ENCODE measurements at places on chromosomes 1 and 21.

DNA sequence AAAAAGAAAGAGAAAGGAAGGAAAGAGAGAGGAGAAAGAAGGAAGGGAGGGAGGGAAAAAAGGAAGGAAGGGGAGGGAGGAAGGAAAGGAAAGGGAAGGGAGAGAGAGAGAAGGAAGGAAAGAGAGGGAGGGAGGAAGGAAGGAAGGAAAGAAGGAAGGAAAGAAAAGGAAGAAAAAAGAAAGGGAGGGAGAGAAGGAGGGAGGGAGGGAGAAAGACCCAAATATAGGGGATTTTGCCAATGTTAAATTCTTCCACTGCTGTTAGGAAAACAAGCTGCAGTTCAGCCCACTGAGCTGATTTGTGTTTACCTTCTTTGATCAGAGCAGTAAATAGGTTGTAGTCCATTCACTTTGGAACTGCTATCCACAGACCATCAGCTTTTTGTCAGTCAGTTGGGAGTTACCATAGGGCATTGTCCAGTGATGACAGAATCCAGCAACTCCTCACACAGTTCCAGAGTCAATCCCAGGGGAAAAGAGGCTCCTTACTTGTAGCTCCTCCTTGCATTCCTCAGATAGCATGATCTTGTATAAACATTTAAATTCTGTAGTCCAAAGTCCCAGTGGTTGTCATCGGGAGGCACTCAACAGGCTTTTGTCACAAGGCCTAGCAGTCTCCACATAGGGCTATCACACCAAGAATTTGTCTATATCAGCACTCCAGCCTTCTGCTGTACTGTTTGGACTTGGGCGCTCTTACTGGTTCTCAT lies 13.5 kb upstream of the PPP1R8 start:
- DNase-seq: no peak

GRCh38 chr21:15729346-15729673 lies 472 bp upstream of the USP25 start:
- no peak for DNase-seq

DNA sequence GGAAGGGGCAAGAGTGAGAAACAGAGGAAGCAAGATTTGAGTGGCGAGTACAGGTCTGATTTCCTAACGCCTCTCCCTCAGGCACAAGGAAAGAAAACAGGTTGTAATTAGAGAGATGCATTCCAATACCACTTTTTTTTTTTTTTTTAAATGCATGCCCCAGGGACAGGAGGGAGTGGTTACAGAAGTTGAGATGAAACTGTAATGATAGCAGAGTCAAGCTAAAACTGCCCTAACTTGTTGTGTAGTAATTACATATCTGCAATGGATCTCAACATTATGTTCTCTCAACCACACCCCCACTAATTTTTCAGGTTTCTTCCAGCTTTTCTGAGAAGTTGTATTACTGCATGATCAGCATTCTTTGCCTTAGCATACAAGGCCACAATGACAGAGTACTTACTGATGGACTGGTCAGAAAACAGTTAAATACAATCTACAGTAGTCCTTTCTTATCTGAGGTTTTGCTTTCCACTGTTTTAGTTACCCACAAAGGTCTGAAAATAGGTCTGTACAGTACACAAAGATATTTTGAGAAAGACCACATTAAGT lies 5.5 kb downstream of the ETV3 start:
- DNase-seq: no peak

DNA sequence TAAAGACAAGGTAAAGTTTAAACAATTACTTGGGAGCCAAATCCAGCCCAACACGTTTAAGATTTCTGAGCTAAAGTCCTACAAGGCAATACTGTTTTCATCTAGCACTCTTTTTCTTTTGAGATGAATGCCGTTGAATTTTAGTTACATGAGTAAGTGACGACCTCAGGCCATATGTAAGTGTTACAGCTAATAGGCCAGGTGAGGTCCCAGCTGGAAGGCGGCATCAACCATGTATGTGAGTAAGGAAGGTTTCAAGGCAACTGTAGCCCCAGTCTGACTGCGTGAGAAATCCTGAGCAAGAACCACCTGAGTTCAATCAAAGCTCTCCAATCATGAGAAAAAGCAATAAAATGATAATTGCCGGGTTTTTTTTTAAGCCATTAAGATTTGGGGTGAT lies 41.5 kb upstream of the EGLN1 start:
- no peak for DNase-seq

DNA sequence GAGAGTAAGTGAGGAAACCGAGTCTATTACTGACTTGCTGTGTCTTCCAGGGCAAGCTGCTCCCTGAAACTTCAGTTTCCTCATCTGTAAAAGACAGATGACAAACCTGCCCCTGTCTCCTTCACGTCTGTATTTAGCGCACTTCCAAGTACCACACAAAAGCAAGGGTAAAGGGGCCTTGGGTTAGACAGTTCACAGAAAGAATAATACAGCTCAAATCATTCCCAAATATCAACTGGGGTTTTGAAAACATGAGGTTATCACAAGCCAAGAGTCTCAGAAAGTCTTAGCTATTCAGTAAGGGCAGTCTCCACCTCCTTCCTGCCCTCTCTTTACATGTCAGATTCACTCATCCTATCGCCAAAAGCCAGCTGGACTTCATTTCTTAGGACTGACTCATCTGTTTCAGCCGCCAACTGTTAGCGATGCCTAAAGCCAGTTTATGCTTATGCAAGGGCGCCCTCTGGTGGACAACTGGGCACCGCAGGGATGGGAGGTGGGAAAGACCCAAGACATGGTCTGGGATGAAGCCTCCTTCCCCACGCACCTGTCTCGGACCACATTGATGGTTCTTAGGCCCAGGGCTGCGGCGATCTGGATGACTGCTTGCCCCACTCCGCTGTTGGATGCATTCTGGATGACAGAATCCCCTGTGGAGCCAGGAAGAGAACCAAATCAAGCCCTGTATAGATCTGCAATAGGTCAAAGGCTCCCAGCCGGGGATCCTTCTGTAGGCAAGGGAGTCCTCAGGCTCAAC lies 21.1 kb upstream of the SRSF4 start:
- peak; percentile 76 for DNase-seq

DNA sequence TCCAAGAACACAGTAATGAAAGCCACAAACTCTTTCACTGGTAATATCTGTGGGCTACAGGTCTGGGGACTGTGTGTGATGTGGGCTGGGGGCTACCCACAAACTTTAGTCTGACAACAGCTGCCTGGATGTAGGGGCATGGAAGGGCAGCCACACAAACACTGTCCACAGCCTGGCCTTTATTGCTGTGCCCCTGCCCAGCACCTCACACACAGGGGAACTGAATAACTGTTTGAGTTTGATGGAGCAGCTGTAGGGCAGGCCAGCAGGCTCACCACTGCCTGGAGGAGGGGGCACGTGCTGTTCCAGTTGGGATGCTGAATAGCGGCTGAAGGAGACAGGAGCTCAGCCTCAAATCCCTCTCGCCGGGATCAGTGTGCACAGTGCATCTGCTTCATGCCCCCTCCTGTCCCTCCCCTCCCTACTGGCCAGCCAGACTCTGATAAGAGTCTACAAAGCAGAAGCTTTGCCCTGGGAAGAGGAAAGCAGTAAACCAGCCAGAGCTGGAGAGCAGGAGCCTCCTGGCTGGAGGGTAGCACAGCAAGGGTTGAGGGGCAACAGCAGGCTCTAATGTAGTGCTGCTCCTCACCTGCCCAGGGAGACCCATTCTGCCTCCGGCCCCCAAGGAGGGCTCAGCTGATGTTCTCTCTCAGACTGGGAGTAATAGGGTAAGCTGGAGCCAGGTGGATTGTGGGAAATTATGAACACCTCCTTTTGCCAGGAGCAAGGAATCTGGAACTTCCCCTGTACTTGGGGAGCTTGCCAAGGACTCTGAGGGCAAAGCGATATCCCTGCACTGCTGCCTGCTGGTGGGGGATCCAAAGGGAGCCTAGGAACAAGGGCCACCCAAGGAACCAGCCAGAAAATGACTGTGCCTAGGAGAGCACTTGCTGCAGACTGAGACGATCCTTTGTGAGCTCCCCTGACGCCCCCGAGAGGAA lies 70.2 kb upstream of the GOLT1A start:
- no peak for DNase-seq

DNA sequence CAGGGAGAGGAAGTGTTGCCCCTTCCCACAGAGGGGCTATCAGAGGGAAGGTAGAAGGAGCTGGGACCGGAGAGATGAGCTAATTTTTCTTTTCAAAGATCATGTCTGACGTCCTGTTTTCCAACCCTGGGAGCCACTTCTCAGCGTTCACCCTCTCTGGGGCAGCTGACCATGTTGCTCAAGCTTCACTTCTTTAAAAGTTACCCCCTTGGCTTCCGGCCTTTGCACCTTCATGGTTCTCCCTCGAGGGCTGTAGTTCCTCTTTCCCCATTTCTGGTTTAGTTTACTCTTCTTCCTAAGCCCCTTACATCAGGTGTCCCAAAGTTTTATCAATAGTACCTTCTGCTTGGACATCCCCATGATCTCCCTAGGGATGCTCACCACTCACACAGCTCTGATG lies 23.8 kb upstream of the CSF1 start:
- DNase-seq: no peak

DNA sequence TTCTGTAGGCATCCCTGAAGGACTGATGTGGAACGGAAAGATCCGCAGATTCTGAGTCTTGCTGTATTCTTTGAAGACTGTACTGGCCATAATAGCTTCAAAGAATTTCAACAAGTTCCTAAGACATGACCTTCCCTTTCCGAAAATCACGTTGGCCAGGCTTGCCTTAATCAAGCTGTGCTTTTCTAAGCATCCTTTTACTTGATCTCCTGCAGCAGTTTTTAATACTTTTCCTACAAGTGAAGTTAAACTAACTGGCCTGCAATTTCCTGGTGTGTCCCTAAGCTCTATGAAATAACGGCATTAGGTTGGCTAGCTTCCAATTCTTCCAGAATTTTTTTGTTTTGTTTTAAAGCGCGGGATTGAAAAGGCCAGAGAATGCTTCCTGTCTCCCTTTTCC lies 40.3 kb downstream of the SPAG17 start:
- no peak for DNase-seq

DNA sequence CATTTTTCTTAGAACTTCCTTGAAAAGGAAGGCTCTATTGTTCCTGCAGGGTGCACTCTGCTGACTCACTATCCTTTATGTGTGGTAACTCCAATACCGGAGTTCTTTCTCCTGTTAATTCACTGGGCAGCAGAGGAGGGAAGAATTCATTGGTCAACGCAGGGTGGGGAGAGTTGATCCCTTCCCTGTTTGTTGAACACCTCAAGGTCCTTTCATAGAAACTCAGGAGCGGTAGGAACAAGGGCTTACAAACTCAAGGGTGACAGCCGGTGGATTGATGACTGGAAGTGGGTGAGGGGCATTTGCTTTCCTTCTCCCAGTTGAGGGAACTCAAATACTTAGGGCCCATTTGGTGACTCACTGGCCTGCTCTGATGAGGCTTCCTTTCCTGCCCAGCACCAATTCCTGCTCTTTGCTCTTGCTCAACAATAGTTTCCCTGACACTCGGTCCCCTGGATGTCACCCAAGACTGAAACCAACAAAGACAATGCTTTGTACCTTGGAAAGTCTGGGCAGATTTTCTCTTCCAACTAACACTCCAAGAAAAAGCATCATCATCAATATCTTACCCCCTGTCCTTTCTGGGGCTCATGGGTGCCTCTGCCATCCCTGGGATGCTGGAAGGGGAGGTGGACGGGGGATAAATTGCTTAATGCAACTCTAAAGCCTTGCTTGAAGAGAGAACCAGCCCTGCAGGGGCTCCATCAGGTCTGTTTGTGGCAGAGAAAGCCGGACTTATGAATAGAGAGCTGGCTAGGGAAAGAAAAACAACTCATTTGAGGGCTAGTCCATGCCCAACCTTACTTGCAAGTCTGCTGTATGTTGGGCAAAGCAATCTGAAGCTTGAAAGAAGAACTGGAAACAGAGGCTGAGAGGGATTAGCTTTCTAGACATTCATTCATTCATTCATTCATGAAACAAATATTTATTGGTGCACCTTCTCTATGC lies 9.3 kb downstream of the SLC26A9 start:
- DNase-seq: no peak

- no peak for DNase-seq
Measured at GRCh38 chr1:94117259-94117851, 3.6 kb downstream of the ABCA4 start.

- no peak for DNase-seq
Measured at GRCh38 chr1:233293556-233294446, 1.7 kb downstream of the PCNX2 start.

- DNase-seq: no peak
Measured at GRCh38 chr1:91891454-91891853, 5.5 kb upstream of the TGFBR3 start.

- no peak for DNase-seq
Measured at GRCh38 chr1:247430434-247430833, 14.5 kb downstream of the NLRP3 start.

DNA sequence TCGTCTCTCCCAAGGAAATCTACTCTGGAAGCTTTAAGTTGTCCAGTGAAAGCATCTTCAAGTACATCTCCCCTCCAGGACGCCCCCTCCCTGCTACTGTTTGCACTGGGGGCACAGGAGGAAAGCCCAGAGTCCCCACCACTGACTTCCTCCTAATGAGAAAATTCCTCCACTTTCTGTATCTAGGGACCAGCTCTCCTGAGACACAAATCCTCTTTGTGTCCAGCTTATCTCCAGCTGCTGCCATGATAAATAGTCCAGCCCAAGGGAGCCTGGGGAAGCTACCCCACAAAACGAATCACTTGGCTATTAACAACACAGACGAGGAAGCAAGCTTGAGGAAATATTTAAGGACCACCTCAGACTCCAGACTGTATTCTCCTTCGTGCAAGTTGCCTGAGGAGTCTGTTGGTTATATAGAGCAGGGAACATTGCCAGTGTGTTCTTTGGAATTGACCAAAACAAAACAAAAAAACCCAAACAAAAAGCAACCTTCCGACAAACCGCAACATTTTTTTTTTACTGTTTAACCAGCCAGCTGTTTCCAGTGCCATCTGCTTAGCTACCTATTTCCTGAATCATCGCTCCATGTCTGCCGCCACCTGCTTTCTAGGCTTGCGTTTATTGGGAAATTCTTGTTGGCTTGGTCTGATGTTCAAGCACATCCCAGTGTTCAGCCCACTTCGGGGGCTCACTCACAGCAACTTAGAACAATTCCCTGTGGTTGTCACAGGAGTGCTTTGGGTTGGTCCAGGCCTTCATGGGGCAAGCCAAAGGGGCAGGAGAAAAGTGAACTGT lies 7.7 kb downstream of the C1orf226 start:
- DNase-seq: no peak

- no peak for DNase-seq
Measured at GRCh38 chr1:118047650-118048224, 118.2 kb downstream of the WDR3 start.
